ENCODE measurements at places on chromosomes 6 and 20.

DNA sequence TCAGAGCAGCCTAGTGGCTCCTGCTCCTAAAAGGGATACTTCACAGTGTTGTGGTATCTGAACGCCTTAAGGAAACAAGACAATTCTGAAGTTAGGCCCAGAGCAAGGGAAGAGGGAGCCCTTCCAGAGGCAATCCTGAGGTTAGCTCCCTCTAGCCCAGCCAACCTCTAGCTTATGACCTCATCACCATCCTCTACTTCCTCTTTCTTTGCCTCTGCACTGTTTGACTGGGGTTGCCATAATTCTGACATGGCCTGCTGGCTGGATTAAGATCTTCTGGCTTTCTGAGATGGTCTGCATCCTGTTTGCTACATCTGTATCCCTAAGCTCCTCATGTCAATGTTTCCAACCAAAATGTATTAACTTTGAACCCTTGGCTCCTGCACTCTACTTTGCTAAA is 23.3 kb upstream of the BMP2 start:
- DNase-seq: no peak

- DNase-seq: no peak
Observed at GRCh38 chr20:30593572-30593971, 663.9 kb upstream of the DEFB115 start.

DNA sequence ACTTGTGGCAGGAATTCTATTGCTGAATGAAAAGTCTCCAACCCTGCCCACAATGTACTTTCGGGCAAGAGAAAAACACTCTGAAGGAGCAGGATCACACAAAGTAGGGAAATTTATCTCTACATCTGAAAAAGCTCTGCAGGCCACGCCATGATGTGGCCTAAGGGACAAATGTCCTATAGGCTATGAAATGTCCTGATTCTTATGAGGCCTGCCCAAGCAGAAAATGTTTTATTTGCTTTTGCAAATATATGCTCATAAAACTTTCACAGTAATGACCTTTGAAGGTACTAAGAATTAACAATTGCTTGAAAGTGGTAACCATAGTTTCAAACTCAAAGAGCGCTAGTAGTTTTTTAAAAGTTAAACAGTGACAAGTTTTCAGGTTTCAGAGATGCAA is 31.0 kb downstream of the SYCP2 start:
- no peak for DNase-seq

DNA sequence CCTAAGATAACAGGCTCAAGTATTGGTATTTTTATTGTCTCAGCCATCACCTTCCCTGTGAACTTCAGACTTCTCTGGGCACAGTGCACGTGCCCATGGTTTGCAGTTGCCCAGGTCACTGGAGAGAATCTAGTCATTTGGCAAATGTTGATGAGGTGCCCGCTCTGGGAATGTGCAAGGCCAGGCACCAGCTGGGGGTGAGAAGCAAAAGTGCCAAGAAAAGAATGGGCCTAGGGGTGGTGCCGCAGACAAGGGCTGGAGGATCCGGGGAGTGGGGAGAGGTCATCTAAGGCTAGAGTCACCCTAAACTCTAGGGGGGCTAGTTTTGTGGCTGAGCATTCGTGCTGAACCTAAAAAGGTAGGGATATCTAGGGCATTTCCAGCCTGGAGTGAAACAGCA is 57.0 kb upstream of the VSTM2L start:
- DNase-seq: no peak

DNA sequence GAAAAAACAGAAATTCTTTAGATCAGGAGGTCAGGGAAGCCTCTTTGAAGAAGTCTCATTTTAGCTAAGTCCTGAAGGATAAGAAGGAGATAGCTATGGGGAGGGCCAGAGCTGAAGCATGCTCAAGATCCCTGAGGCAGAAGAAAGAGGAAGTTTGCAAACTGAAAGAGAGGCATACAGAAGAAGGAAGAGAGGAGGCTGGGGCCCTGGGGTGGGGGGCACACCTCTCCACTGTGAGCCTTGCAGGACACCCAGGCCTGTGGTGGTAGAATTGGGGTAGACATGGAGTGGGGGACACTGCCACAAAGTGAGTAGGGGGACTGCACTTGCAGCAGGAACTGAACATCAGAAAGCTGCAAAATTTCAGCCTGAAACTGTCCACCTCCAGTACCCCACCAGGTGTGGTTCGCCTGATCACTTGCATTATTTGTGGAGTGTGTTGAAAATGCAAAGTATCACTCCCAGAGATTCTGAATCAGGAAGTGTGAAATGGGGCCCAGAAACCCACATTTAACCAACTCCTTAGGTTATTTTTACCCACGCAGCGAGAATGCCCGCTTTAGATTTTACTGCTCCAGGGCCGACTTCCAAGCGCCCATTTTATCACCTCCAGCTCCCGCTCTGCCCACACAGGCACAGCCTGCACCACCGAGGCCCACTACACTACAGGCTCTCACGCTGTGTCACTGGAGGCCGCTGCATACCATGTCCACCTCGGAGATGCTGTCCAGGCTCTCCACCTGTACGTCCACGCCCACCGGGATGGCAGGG is 44.0 kb downstream of the GABRR2 start:
- no peak for DNase-seq

- DNase-seq: no peak
Observed at GRCh38 chr6:31267651-31268368, 4.1 kb downstream of the HLA-C start.

- DNase-seq: no peak
Observed at GRCh38 chr6:144390886-144391285, 105.8 kb downstream of the UTRN start.

DNA sequence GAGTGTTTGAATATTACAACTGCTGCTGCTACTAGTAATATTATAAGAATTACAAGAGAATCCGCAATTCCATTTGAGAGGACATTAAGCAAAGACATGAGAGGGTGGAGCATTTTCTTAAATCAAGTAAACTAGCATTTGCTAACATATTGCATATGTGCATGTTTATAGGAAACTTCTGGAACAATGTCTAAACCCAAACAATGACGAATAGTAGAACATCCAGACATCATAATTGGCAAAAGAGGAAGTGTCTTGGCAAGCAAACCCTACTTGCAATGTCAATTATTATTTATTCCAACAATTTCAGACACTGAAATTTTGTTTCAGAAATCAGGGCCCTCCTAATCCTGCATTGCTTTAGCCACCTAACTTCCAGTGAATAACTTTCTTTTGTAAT is 1155.3 kb upstream of the GJE1 start:
- DNase-seq: no peak

DNA sequence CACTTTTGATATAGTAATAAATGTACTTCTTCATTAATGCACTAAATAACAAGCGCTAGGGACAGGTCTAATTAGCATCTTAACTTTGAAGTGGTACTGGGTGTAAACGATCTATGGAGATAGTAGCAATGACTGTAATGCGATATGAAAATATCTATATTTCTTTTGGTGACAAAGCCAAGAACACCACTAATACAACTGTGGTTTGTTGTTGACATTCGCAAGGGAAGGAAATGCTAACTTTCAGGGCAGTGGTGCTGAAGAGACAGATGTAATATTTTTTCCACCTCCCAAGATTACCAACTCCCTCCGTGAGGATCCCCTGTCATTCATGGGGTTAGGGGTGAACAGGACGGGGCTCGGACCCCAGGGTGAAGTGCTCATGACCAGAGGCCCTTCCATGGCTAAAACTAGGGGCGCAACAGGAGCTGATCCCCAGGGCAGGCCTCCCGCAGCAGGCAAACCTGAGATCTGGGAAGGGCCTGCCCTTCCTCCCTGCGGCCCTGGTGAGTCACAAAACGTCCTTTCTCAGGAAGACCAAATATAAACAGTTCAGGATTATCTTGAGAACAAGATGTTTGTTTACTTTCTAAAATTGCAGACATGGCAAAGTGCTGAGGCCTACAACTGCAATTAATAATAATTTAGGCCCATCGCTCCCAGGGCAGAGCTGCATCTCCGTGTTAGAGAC is 65.0 kb upstream of the TOX2 start:
- DNase-seq: no peak

DNA sequence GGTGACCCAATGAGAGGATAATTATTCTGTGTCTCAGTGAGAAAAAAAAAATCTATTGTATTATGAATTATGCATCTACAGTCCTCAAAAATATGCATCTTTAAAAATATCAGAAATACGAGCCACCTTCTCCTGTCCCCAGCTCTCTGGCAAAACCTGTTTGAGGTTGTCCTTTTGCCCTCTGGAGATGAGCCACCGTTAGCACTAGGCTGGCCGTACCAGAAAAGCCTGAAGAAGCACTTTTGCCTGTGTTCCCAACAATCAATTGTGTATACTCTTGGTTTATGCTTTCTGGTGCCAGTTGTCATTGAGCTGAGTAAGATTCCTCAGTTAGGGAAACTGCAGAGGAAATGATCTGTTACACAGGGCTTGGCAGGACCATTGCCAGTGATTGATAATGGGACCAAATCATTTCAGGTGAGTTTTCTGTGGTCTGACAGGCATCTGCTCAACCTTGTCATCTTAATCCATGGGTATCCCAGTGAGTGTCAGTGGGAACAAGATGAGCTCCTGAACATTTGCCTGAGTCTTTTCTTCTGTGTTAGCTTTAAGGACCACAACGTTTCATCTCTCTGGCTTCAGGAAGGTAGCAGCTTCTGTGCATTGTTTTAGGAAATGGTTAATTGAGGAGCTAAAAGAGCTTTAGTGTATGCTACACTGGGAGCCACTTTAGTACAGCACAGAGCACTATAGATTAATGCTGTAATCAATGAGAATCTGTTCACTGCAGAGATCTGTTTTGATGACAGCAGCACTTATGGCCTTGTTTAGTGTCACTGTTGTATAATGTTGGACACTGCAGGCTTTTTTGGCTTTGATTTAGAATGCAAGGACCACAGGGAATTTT is 330.1 kb downstream of the RIMS1 start:
- DNase-seq: no peak

DNA sequence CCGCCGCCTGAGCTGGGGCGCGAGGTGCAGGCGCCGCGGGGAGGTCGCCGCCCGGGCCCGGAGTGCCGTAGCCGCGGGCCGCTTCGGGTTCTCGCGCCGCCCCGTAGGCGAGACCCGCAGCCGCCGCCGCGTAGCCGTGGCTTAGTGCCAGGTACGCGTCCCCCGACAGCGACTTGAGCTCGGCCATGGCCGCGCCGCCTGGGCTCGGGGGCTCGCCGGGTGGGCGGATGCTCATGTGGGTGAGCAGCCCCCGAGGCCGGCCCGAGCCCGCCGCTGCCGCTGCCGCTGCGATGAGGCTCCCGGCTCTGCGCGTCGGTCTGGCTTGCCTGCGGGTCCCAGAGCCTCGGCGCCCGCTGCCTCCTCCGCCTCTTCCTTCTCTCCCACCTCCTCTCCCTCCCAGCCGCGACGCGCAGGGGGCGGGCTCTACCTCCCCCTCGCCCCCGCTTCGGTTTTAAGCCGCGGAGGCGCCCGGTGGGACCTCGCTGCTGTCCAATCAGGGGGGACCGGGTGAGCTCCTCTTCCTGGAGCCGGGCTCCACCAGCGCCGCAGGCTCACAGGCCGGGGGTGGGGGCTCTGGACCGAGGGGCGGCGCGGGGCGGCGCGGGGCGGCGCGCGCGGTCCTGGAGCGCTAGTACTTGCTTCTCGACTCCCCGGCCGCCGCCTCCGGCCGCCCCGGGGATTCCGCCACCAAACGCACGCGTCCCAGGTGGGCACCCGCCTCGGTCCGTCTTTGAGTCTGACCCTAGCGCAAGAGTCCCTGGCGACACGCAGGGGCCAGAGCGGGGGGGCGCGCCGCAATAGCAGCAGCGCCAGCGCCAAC is at the start of gene BHLHE23:
Gene BHLHE23, minus strand, starts transcription at position 425 of the 820 bp plus-strand sequence. Its CDS starts 190 bp downstream, at position 235.
- no peak for DNase-seq
